Globus pallidus (tissue), 1 donor: ENCODE measurements at places on chromosomes 11 and 22.

GRCh38 chr11:68052137-68052873 is 13.5 kb downstream of the TCIRG1 start:
- DNase-seq, result no peak

- no peak for DNase-seq
These were observed 260.9 kb downstream of the KIRREL3 start for GRCh38 chr11:126739499-126740145.

- peak; percentile 11 for DNase-seq
These were observed 1.5 kb downstream of the CHEK1 start for GRCh38 chr11:125626288-125626950.

DNA sequence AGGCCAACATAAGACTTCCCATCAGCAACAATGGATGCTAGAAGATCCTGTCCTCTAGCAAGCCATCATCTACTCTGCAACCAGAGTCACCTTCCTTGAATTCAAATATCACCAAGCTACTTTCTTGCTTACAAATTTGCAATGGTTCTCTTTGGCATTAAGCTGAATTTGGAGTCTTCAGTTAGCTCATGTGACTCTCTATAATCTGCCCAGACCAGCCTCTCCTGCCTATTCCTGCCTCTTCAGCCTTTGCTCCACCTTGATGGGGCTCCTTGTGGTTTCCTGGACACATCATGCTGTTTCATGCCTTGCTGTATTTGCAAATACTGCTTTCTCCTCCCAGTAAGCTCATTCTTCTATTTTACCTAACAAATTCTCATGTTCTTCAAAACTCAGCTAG is 82.3 kb downstream of the RASSF10 start:
- no peak for DNase-seq

- peak; percentile 76 for DNase-seq
These were observed 15.8 kb downstream of the DGKZ start for GRCh38 chr11:46363031-46363407.

DNA sequence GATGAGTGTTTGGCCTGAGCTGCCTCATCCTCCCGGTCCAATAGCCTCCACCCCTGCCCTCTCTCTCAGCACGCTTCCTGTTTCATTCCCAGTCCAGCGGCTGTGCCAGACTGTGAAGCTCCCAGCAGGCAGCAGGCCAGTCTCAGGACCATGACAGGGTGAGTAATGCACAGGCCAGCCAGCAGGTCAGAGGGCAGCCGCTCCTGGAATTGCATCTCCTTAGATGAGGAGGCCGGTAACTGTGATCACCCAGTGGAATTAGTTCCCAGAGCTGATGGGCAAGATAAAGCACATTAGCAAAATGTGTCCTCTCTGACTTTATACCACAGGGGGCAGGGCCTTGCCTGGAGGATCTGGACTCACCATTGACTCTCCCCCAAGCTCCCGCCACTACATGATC is 251.2 kb downstream of the ETS1 start:
- DNase-seq, result no peak

DNA sequence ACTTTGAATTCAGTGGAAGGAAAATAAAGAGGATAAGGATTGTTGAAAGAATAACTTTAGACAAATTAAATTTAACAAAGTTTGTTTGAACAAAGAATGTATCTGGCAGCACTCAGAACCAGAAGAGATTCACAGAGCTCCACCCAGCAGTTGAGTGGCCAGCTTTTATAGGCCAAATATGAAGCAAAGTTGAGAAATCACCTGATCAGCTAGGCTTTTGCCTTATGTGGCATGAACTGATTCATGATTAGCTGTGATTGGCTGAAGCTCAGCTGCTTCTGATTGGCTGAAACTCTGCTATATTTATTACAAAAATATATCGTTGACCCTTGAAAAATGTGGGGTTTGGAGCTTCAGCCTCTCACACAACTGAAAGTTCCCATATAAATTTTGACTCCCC is 62.6 kb downstream of the PIWIL4 start:
- DNase-seq, result no peak

GRCh38 chr22:31639436-31640039 is 22.5 kb downstream of the PISD start:
- no peak for DNase-seq

DNA sequence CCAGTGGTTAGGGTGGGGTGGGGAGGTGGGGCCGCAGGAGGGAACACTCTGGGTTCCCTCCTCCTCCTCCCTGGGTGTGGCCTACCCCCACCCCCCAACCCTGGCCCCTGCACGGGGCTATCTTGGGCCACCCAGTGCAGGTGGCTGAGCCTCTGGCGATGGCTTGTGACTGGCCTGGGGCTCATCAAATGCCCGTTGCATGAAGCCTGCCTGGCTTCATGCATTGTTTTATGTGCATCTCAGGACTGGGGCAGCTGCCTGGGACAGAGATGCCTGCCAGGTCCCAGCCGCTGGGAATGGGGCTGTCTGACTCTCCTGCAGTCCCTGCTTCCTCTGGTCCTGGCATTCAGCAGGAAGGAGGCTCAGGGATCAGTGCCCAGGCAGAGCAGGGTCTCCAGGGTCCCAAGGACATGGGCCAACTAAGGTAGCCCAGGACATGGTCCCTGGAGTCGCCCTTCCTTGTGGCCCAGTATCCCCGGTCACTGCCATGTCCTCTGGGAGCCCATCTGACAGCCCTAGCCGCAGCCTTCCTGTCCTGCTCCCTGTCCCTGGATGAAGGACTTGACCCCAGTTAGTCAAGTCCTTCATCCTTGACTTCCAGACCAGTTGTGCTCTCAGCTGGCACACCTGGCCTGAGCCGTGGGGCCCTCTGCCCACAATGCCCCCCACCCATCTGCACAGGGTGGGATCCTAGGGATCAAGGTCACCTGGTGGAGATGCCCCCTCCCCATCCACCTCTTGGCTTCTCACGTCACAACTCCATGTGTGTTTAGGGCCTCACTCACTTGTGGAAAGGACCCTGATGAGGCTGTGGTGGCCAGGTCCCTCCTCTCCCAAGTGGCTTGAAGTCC is 112.1 kb upstream of the FGF3 start:
- DNase-seq, result no peak

- no peak for DNase-seq
These were observed 244.7 kb downstream of the ETS1 start for GRCh38 chr11:128342511-128343134.

- no peak for DNase-seq
These were observed 10.1 kb downstream of the C11orf87 start for GRCh38 chr11:109432105-109432504.

GRCh38 chr11:69899957-69900821 is 81.0 kb upstream of the FGF3 start:
- DNase-seq, result no peak

- no peak for DNase-seq
These were observed 1.4 kb upstream of the MAPK11 start for GRCh38 chr22:50271519-50271970.

GRCh38 chr22:20991252-20992055 is 9.4 kb downstream of the LZTR1 start:
- no peak for DNase-seq

DNA sequence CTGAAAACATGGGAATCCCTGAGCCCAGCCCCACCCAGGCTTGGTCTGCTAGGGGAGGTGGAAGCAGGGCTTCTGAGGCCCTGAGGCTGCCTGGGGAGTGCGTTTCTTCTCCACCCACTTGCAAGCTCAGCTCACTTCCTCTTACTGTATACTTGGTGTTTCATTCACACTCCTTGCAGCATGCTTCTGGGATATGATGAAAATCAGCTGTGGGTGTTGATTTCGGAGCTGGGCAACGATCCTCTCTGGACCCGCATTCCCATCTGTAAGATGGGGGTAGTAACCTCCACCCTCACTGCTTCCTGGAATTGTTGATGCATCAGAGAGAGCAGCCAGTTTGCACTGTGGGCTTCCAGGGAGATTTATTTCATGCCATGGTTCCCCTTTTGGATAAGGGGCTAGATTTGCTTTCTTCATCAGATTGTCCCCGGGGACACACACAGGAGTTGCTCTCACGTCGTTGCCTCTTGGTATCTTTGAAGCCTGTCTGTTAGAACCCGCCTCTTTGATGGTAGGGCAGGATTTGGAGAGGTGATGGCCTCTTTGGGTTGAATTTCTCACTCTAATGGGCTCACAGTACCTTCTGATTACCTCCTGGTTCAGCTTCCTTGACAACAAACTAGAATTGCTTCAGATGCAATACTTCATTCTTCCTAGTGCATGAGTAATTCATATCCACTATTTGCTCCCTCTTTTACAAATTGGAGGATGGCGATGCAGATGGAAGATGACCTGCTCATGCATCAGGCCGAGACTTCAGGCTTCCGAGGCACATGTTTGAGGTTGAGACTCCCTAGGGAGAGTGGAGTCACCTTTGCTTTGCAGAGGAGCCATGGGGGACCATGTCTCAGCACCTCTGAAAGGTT is 40.4 kb downstream of the BCR start:
- DNase-seq, result no peak

- no peak for DNase-seq
These were observed 389.6 kb upstream of the ARHGAP42 start for GRCh38 chr11:100297516-100297915.

- no peak for DNase-seq
These were observed 19.8 kb downstream of the MMP27 start for GRCh38 chr11:102685754-102686153.

- DNase-seq, result no peak
These were observed 108.4 kb upstream of the TIMP3 start for GRCh38 chr22:32693102-32693501.

- no peak for DNase-seq
These were observed 33.5 kb downstream of the MMP7 start for GRCh38 chr11:102497061-102497460.

- DNase-seq, result no peak
These were observed 69.9 kb downstream of the FAM168A start for GRCh38 chr11:73528013-73528412.

DNA sequence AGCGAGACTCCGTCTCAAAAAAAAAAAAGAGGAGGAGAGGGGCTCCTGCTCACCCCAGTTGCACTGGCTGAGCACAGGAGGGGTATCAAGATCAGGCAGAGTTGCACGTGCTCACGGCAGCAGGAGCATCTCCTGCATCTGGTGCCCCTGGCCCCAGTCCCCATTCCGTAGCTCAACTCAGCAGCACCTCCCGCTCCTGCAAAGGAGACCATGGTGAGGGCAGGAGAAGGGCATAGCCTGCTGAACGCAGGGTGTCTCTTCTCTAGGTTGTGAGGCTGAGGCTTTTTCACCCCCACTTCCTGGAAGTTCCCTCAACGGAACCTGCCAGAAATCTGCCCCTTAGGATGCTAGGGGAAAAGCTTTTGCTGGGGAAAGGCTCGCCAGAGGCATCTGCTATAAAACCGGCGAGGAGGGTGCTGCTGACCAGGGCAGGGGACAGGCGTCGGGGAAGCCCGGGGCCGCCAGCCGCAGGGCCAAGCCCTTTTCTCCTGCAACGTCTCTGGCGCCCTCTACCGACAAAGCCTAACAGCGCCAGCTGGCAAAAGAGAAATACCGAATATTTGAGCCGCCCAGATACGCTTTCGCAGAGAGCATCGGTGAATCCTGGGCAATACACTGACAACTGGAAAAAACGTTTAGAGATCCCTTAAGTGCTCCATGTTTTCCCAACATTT is 1.0 kb upstream of the PPP6R2 start:
- DNase-seq, result peak; percentile 85

DNA sequence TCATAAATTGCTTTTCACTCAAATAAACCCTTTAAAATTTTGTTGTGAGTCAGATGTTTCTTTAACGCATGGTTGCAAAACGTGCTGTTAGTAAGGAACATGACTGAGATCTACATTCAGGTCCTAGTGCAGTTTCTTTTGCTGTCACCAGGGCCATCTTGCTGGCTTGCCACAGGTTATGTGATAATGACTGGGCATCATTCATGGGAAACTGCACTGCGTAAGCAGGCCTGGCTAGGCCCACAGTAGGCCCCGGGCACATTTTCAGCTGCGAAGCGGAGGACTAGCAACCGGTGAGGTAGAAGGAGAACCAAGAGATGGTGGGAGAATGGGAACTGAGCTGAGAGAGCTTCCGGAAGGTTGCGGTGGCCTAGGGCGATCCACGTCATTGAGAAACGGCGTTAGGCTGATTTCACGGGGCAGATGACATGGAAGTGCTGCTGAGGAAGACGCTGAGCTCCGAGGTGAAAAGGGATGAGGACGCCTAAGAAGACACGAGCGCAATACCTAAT is 3.2 kb upstream of the KLHDC7B start:
- no peak for DNase-seq

DNA sequence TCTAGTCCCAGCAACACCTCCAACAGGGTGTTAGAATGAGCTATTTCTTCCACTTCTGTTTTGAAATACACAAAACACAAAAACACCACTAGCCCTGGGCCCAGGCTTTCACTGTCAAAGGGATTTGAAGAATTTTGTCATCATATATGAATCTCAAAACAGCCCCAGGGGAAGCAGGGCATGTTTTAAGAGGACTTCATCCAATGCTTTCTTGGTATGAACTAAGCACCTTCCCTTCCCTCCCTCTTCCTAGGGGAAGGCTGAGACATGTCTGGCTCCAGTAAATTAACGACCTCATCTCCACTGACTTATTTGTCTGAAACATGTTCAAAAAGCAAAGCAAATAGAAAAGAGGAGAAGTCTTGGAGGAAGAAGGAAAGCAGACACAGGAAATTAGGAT is 75.7 kb upstream of the INCENP start:
- no peak for DNase-seq

GRCh38 chr11:62885137-62885750 is 4.5 kb downstream of the SLC3A2 start:
- DNase-seq, result no peak

DNA sequence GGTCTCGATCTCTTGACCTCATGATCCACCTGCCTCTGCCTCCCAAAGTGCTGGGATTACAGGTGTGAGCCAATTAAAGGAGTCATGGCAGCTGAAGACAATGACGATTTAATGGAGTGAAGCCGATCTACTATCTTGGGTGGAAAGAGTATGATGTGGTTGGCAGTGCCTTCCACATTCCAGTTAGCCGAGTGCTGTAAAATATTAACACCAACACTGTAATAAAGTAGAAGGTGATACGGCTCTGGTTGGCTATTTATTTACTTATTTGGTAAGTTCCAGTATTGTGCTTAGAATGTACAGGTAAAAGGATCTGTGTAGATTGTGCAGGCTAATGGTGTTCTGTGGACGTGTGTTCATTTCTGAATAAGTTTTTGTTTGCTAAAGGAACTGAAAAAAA is 149.6 kb upstream of the MTMR2 start:
- no peak for DNase-seq

DNA sequence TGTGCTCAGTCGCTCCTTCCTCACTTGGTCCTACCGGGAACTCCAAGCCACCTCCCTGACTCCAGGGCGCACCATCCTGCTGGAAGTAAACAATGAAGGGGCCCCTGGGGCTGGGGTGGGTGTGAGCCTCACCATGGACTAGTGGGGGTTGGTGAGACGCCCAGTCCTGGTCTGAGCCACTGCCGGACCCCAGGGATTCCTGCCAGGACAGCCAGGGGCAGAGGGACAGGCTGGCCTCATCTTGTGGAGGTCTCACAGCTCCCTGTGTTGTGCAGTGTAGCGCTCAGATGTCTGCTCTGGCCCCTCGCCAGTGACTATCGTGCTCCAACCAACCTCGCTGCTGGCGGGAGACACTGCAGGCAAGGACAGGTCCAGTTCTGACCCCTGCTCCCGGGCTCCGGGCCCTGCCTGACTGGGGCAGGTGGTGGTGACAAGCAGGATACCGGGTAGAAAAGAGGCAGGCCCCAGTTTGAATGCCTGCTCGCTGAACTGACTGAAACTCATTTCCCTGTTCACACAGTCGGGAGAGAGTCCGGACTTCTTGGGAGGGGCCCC is 1021.4 kb downstream of the BRD1 start:
- no peak for DNase-seq
